Activated T-helper 2 cell treated with anti-CD3 and anti-CD28 coated beads, Interferon-gamma antibody, Interleukin-2, Interleukin-4, amounts not matched to agents 10 μg/mL and 5 μg/mL and 100 μg/mL, durations not matched to agents 14 hours and 24 hours and 36 hours (primary cell): ENCODE measurements at places on chromosomes 6 and 20. TPM values are rescaled to one million over a fixed set of nuclear protein-coding genes. Genes with fewer than 3 reads are reported as not detected.

The VGLL2 gene
- total RNA-seq = not detected in 2 replicates

The FAM217A gene
- not detected in 2 replicates for total RNA-seq

DNA sequence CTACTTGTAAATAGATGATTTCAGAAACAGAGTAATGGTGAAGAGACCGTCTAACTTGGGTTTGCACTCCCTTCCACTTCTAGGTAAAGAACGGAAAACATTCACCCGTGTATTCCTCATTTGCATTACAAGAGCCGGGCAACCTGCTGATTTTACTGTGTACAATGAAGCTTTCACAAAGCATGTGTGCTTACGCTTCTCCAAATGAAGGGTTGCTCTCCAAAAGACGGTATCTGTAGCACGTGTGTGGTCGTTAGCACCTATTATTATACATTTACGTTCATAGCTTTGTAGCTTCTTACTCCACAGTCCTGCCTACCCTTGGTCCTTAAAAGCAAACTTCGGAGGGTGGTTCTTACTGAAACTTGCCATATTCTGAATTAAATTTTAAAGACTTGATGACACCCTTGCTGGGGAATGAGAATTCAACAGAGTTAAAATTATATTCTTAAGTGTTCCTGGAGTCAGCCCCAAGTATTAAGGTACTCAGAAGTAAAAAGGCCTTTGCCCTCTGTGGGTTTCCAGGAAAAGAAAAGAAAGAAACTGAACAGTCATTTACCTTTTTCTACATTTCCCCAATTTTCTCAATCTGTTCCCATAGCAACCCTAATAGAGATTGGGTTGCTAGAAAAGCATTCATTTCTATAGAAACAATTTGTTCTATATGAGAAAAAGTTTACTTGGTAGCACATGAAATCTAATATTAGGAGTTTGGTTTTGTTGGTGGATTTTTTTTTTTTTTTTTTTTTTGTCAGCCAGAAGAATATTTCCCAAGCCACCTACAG lies 61.9 kb upstream of the KCNG1 start:
- DNase-seq = no peak

GRCh38 chr6:97032955-97033354 lies 108.4 kb downstream of the KLHL32 start:
- no peak for DNase-seq

GRCh38 chr20:60142587-60142986 lies 184.4 kb downstream of the CDH26 start:
- DNase-seq = no peak

- no peak for DNase-seq
Observed at GRCh38 chr6:156840606-156841005, 63.4 kb downstream of the ARID1B start.

- no peak for DNase-seq
Observed at GRCh38 chr6:19472153-19472552, 365.0 kb upstream of the ID4 start.

DNA sequence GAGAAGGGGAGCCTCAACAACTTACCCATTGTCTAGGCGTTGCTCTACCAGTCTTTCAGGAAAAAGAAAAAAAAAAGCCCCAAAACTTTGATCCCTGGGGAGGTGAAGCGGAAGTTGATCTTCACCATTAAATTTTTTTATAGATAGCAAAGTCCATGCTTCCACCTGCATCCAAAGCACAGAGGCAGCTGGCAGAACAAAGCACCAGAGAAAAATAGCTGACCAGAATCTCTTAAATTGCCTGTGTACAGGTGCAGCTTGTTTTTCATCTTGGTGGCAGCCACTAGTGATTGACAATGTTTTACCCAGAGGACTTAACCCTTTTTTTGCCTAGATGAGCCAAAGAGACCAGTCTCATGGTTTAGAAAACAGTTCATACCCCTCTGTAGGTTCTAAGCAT lies 86.0 kb downstream of the MYB start:
- no peak for DNase-seq

- DNase-seq = no peak
Observed at GRCh38 chr20:34904202-34904621, 27.8 kb downstream of the ACSS2 start.
